ENCODE measurements at places on chromosomes 7 and 10. TPM values are rescaled to one million over a fixed set of nuclear protein-coding genes. Genes with fewer than 3 reads are reported as not detected.

PNLIPRP3 gene
- 13.5 TPM for total RNA-seq

SFTPA1 gene
- total RNA-seq, result not detected

SPRN gene
- not detected for total RNA-seq

LIPM gene
- not detected for total RNA-seq

Measured in airway epithelial cell (primary cell).